ENCODE measurements at places on chromosomes 12 and 14.

DNA sequence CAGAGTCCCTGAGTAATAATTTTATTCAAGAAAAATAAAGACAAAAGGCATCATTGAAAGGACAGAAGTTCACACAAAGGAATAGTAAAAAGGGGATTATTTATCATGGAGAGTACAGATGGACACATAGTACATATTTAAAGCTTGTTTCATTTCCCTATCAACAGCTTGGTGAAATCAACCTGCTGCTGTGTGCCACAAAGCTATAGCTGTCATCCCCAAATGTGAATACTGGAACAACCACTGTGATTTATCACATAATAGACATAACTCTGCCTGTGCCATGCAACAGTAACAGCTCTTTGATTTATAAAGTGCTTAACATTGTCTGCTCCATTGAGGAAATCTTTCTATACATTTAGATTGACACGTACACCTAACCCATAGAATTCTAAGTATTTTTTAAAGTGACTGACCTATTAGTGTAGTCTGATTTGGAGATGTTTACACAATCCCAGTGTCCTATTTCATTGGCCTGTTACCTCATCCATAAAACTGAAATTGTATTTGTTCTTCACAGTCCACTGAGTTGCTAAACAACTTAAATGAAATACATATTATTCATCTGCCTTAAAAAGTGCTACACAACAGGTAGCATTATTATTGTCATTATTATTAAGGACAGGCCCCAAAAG lies 3.3 kb downstream of the NEMF start:
- DNase-seq = no peak

DNA sequence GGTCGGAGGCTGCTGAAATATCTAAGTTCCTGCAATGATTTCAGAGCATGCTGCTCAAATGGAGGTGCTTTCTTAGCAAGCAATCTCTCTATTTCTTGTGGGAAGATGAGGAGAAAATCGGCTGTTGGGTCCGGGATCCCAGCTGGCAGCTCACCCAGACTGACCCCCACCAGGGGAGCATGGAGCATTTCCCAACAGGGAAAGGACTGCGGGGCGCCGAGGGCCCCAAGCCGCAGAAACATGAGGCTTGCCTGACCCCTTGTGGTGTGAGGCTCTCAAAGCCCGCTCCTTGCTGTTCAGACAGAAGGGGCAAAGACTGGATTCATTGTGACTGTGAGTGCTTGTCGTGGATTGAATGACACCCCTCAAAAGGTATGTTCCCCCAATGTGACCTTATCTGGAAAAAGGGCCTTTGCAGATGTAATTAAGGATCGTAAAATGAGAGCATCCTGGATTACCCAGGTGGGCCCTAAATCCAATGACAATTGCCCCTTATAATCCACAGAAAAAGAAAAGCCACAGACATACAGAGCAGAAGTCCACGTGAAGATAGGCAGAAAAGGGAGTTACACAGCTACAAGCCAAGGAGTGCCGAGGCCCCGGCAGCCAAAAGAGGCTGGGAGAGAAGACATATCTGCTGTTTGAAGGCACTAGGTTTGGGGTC lies 116.3 kb upstream of the VASH1 start:
- peak; percentile 17 for DNase-seq

DNA sequence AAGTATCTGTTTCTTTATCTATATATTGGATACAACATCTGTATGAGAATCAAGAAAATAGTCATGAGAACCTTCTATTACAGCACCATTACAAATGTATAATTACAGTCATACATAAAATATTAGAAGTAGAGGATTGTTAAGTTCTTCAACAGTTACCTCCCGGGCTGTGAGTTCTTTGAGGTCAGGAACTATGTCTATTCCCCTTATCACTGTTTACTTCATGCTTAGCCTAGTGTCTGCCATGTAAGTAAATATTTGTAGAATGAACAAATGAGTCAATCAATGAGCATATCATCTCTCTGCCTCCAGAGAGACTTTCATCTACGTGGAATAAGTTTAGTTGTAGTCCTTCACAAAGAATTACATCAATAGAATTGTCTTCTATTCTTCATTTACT lies 47.2 kb downstream of the PUS7L start:
- DNase-seq = no peak

DNA sequence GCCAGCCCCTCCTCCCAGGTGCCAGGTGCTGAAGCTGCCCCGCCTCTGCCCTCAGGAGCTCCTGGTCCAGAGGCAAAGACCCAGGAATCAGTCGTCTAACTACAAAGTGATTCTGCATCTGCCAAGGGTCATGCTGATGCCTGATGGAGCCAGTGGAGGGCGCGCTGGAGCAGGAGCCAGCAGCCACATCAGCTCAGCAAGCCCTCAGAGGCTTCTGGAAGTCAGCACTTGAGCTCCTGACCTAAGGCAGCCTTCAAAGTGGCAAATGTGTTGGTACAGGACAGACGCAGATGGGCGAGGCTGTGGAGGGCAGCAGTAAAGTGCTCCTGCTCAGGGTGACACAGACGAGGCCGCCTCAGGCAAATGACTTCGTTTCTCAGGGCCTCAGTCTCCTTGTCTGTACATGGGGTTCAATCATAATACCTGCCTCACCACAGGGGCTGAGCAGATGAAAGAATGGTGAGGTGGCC lies 10.9 kb downstream of the C12orf43 start:
- peak; percentile 60 for DNase-seq

DNA sequence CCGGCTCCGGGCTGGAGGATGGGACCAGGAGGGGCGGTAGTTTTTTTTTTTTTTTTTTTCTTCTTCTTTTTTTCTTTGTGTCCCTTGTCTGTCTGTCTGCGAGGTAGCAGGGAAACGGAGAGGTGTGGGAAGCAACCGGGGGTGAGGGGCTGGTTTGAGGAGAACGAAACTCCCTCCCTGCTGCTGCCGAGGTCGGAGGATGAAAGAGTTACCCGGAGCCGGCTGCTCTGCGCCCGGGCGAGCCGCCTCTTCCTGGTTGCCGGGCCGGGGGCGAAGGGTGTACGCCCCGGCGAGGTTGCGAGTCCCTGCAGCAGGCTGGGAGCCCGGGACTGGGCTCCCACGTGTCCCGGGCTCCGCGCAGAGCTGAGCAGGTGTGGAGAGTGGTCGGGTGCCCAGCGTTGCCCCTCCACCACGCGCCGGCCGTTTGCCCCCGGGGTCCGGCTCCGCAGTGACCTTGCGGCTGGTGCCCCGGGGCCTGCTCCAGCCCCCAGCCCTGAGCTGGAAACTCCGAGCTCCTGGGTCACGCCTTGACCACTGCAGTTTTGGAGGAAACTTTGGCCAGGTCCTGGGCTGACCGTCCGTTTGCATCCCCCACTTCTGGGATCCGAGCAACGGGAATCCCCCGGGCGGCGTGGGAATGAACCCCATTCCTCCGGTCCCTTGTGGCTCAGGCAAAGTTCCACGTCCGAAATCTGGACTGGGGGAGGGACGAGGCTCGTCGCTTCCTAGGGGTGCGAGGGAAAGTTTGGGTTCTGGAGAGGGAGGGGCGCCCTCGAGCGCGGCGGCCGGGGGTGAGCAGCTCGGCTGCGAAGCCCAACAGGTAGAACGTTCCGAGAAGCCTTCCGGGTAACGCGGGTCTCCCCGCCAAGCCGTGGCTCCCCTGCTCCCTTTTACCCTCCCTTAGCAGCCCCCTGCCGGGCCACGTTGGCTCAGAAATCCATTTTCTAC lies 1.3 kb downstream of the CHST11 start:
- DNase-seq = peak; percentile 56

- no peak for DNase-seq
These were observed 7.2 kb upstream of the C1RL start for GRCh38 chr12:7116196-7116595.

- no peak for DNase-seq
These were observed 94.8 kb downstream of the LRRC74A start for GRCh38 chr14:76921088-76921399.

GRCh38 chr14:21191809-21192446 lies 36.1 kb upstream of the OR5AU1 start:
- DNase-seq = peak; percentile 72

GRCh38 chr12:17588968-17589367 lies 501.0 kb downstream of the RERGL start:
- DNase-seq = no peak

- no peak for DNase-seq
These were observed 122.7 kb upstream of the MDM1 start for GRCh38 chr12:68454892-68455291.

- DNase-seq = no peak
These were observed 27.8 kb downstream of the SCARB1 start for GRCh38 chr12:124835656-124836410.

GRCh38 chr12:117538032-117538690 lies 176.7 kb upstream of the NOS1 start:
- DNase-seq = no peak

DNA sequence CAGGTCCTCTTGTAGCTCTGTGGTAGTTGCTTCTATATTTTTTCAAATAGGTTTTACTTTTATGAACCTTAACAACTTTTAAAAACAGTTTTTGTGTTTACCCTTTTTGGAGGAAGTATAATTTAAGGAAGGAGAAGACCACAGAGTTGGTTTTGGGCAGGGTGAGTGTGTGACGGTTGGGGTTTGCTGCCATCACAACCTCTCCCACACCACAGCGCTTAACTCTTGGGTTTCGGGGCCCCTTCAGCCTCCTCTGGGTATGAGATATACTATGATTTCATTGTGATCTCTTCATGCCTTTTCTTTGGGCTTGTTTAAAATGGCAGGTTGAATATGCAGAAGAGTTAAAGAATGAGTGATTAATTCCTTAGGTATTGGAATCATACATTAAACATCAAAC lies 228.7 kb upstream of the CRY1 start:
- DNase-seq = peak; percentile 66

GRCh38 chr14:71539650-71540285 lies 392.5 kb upstream of the RGS6 start:
- no peak for DNase-seq

GRCh38 chr12:69007101-69007854 lies 74.3 kb upstream of the CPM start:
- DNase-seq = peak; percentile 4

DNA sequence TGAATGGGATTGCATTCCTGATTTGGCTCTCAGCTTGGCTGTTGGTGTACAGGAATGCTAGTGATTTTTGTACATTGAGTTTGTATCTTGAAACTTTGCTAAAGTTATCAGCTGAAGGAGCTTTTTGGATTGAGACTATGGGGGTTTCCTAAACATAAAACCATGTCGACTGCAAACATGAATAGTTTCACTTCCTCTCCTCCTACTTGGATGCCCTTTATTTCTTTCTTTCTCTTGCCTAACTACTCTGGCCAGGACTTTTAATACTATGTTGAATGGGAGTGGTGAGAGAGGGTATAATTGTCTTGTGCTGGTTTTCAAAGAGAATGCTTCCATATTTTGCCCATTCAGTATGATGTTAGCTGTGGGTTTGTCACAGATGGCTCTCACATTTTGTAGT lies 141.5 kb downstream of the CEP83 start:
- no peak for DNase-seq

DNA sequence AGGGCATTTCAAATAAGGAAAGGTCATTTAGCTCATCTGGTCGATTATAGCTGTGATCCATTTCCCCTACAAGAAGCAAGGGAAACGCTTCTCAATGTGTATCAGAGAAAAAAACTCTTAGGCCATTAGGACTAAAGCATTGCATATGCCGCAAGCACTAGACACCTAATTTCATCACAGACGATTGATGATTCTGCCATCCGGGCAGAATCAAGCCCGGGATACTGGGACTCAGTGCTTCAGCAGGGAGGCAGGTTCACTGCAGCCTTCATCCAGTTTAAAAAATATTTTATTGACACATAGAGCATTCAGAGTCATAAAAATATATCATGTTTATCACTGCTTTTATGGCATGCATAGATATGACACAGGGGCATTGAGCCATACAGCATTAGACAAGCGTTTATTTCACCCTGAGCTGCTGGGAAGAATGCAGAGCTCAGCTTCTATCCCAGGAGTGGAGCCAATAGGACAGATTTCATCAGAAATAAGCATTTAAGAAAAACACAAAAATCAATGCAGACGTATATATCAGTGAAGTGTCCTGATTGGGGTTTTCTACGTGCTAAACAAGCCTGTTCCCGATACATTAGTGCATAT lies 806.9 kb downstream of the GALC start:
- DNase-seq = no peak

DNA sequence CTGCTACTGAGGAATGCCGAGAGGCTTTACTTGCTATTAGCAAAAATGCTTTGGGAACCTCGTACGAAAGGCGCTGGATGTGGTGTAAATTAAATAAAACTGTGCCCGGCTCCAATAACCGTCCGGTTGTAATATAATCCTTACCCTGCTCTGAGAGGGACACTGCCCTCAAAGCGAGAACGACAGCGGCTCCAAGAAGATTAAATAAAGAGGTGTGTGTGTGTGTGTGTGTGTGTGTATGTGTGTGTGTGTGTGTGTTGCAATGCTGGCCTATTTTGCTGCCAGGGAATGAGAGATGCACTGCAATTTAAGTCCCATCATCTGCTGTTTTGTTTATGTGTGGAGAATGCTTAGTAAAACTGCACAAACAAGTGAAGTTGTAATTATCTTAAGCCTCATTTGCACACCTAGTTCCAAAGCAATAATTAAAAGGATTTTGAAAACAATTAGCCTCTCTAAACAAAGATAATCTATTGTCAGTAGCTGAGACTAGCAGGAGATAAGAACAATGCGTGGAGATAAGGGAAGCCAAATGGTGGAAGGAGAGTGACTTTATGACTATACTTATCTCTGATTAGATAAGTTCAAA lies 1.2 kb upstream of the SIX1 start:
- DNase-seq = no peak

- no peak for DNase-seq
These were observed 143.6 kb upstream of the SLC16A7 start for GRCh38 chr12:59452259-59452658.

- no peak for DNase-seq
These were observed 50.3 kb downstream of the VRK1 start for GRCh38 chr14:96847451-96847850.

DNA sequence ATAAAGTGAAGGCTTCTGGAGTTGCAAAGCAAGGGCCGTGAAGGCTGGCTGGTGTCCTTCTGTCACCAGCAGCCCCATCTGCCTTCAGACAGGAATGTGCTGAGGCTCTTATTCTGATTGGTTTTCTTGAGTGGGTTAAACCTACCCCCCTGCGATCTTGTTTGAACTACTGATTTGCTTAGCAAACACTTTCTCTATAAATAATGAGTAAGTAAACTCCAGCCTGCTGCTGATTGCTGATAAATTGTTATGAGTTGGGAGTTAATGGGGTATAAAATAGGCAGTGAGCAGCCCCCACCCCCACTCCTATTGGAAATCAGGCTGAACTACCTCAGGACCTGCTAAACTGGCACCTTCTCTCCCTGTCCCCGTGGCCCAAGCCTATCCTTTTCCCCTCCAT lies 146.1 kb upstream of the NOS1 start:
- no peak for DNase-seq

GRCh38 chr12:905261-906031 lies 44.0 kb downstream of the RAD52 start:
- DNase-seq = no peak
